ENCODE measurements at places on chromosomes 6 and 20. TPM values are rescaled to one million over a fixed set of nuclear protein-coding genes. Genes with fewer than 3 reads are reported as not detected.

Gene MYL9
- total RNA-seq: 248 TPM

Gene RIMS1
- 6.0 TPM for total RNA-seq

Gene CCM2L
- 0.16 TPM for total RNA-seq

Gene COL9A1
- total RNA-seq: 8.7 TPM

GRCh38 chr6:42984001-42984923 is at the start of gene PPP2R5D:
Gene PPP2R5D (plus strand): TSS chr6:42984570. CDS start chr6:42984678, 108 bp downstream.
- DNase-seq: peak; percentile 96
- peaks cover 3% of the 10 kb centered on the region for H3K36me3 ChIP-seq
- peak within 1 kb of the TSS; percentile 84 for H3K4me3 ChIP-seq
- H3K27me3 ChIP-seq: no peaks in the 10 kb centered on the region

DNA sequence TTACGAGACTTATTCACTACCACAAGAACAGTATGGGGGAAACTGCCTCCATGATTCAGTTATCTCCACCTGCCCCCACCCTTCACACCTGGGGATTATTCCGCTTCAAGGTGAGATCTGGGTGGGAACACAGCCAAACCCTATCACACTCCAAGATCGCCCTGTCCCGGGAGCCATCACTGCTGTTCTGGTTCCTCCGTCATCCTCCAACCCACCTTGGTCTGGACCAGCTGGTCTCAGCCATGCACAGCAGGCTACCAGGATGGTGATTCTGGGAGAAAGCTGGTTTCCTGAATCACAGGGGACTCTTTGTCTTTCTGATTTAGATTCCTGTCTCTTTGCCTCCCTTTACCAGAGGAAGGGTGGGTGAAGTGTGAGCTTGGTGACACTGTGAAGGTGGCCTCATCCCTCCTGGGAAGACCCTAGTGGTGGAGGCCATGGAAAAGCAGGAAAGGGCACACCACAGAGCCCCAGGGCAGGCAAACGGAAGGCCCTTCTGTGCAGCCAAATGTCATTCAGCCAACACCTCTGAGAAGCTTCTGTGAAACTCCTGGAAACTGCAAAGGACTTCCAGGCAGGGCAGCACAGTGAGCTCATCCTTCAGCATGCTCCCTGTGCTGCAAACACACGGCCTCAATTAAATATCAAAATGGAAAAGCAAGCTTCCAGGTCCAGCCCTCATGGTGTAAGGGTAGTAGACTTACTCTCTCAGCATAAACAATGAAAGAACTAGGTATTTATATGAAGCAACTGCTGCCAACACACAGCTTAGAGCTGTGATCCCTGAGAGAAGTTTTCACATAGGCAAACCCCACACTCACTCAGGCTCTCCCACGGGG is 169.8 kb downstream of the ANKRD60 start:
- H3K4me1 ChIP-seq: peaks cover 4% of the 10 kb centered on the region
- DNase-seq: no peak
- no peak overlapping the region for H3K4me3 ChIP-seq

DNA sequence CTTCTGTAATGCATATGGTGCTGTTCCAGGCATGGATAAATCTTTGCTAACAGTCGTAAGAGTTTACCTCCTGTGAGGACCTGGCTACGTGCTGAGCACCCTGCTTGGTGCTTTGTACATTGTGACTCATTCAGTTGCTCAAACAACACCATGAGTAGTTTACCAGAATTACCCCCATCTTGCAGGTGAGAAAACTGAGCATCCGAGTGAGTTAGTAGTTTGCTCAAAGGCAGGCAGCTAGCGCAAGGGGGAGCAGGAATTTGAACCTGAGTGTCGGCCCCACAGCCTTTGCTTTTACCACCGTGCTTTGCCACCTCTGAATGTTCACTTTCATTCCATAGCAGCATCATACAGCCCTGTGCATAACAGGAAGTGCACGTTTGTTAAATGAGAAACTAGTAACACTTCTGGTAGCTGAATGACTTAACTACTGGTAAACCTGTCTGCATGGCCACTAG is 121.9 kb downstream of the MTHFD1L start:
- no peak overlapping the region for H3K4me3 ChIP-seq
- no peaks in the 10 kb centered on the region for H3K27me3 ChIP-seq
- no peak for DNase-seq
- H3K4me1 ChIP-seq: peaks cover 31% of the 10 kb centered on the region
- H3K27ac ChIP-seq: peak overlapping the region; percentile 89

DNA sequence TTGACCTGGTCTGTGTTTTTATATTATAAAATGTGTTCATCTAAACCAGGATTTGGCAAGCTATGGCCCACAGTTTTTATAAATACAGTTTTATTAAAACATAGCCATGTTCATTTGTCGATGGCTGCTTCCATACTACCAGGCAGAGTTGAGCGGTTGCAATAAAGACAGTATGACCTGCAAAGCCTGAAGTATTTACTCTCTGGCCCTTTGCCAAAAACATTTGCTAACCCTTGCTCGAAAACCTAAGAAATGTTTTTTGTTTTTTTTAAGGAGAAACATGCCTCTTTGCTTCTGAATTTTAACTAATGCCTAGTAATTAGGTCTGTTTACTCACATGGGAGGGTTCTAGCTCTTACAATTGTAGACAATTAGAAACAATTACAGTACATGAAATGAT is 67.4 kb upstream of the SMIM28 start:
- H3K4me3 ChIP-seq: no peak overlapping the region
- H3K27me3 ChIP-seq: no peaks in the 10 kb centered on the region
- H3K4me1 ChIP-seq: peaks cover 41% of the 10 kb centered on the region
- peak overlapping the region; percentile 18 for H3K27ac ChIP-seq
- DNase-seq: no peak

DNA sequence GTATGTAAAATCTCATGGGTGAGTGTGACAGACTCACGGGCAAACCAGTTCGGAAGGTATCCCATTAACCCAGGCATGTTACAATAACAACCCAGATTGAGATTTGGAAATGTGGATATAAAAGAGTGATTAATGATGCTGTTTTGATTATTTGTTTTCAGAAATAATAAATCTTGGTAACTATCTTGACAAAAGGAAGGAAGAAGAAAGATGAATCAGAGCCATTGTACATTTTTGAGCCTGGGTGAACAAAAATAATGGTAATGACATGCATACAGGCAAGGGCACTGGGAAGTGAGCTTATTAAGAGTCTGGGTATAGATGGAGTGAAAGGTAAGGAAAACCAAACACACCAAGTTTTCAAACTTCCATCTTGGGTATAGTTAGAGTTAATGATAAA is 862.0 kb downstream of the PHF3 start:
- no peak overlapping the region for H3K4me3 ChIP-seq
- DNase-seq: no peak
- H3K27ac ChIP-seq: no peak overlapping the region
- H3K27me3 ChIP-seq: peaks cover 2% of the 10 kb centered on the region

DNA sequence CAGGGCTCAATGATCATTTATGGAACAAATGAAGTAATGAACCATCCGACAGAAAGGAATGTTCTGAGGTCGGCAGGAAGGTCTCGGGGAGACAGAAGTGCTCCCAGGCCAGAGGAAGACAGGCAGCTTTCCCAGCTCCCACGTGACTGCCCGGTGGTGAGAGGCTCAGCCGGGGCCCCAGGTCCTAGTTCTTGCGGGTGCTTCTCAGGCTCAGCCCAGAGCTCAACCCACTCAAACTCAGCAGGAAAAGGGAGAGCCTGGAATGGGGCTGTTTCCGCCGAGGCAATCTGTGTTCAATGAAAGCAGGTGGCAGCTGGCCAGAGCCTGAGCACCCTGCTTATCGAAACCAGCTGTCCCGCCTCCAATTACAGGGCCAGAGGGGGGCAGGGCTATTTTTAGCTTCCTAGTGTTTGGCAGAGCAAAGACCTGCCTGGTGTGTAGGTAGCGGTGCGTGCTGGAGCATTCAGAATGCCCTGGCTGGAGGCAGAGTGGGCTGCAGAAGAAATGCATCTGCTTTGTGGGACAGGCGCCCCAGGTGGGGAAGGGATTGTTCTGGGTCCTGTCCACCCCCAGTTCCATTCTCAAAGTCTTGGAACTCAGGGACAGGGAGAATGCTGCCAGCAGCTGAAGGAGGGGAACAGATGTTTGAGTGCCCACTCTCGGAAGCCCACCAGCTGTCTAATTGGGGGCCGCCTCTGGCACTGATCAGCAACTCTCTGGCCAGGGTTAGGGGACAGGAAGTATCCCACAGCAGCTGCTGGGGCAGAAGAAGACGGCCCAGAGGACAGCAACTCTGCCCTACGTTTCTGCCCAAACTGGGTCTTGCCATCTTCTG is 145.1 kb downstream of the PREX1 start:
- H3K36me3 ChIP-seq: no peaks in the 10 kb centered on the region
- no peaks in the 10 kb centered on the region for H3K27me3 ChIP-seq
- no peak overlapping the region for H3K4me3 ChIP-seq
- peak overlapping the region; percentile 72 for H3K27ac ChIP-seq

DNA sequence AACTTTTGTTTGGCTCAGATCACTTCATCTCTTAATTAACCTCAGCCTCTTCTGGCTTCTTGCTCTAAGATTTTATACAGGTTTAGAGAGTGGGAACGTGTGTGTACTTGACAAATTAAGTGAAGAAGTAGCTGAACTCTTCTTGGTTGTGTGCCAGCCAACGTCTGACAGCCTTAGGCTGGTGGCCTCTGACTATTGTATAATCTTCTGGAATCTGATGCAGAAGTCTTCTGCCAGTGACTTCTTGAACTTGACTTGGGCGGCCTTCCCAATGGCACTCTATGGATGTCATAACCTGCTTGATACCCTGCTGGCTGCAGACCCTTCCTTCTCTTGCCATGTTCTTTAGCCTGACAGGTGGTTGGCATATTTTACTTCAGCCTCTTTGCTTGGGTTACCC is 660.5 kb downstream of the DOK5 start:
- H3K36me3 ChIP-seq: no peaks in the 10 kb centered on the region
- no peak overlapping the region for H3K4me3 ChIP-seq
- no peak for DNase-seq
- H3K4me1 ChIP-seq: no peaks in the 10 kb centered on the region
- H3K27ac ChIP-seq: no peak overlapping the region
- peaks cover 8% of the 10 kb centered on the region for H3K27me3 ChIP-seq

- peaks cover 5% of the 10 kb centered on the region for H3K4me1 ChIP-seq
- H3K36me3 ChIP-seq: peaks cover 13% of the 10 kb centered on the region
- no peak overlapping the region for H3K4me3 ChIP-seq
- no peak for DNase-seq
Measured at GRCh38 chr6:118509009-118509617, 39.0 kb upstream of the PLN start.
